Stimulated activated CD4-positive, alpha-beta T cell treated with anti-CD3 and anti-CD28 coated beads, Interleukin-1b, Interleukin-23, amount 100 ng/mL, for 1 hour (primary cell): ENCODE measurements at places on chromosomes 11 and 22.

DNA sequence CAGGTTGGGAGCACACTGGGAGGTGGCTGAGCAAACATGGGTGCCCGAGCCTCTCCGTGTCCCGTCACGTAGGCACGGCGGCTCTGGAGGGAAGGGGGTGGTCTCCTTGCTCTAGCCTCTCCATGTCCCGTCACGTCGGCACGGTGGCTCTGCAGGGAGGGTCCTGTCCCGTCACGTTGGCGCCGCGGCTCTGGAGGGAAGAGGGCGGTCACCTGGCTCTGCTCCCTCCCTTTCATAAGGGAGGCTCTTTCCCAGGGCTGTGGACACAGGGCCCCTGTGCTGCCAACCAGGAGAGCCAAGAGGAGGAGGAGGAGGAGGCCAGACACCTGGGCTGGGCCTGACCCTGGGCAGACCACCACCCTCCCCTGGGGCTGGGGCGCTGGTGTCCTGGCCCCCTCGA lies 1173.7 kb downstream of the BRD1 start:
- no peak for DNase-seq

GRCh38 chr11:108562746-108563581 lies 30.6 kb downstream of the EXPH5 start:
- DNase-seq: no peak

DNA sequence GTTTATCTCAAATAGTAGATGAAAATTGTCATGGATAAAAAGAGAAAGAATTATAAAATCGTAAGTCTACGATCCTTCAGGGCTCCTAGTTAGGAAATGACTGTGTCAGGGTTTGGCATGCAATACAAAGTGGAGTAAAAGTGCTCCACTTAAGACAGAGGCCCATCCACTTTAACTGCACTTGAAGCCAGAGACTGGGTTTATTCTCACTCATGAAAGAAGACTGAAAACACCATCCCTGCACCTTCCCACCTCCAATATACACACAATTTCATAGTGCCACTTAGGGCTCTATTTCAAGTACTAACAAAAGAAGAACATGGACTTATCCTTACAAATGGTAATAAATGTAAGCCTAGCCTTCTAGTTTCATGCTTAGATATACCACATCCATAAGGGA lies 70.7 kb downstream of the ANO5 start:
- no peak for DNase-seq

- no peak for DNase-seq
These were observed 43.1 kb upstream of the ATXN10 start for GRCh38 chr22:45628515-45628914.

- no peak for DNase-seq
These were observed 127.6 kb downstream of the MPPED2 start for GRCh38 chr11:30458541-30458940.

- DNase-seq: no peak
These were observed 1.8 kb upstream of the CCND1 start for GRCh38 chr11:69638941-69639681.
